ENCODE measurements at places on chromosomes 3 and 15.

- DNase-seq: no peak
These were observed 14.9 kb downstream of the ACOX2 start for GRCh38 chr3:58521917-58522631.

DNA sequence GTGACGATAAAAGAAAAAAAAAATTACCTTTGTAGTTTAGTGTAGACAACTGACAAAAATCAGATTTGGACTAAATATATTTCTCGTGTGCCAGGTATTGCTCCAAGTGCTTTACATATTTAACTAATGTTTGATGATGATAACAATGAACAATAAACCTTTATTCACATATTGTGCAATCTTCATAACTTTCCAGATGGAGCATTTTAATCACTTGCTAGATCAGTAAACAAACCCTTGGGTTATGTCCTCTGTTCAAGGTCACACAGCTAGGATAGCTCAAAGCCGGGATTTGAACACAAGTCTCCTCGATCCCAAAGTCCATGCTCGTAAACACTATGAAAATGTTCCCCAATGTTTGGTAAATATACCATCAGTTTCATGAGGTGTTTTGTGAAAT, 14.5 kb downstream of the NCEH1 start:
- DNase-seq: no peak

- no peak for DNase-seq
These were observed 31.0 kb downstream of the PGBD4 start for GRCh38 chr15:34132881-34133280.

GRCh38 chr3:128806588-128806987, 72.8 kb upstream of the ACAD9 start:
- DNase-seq: no peak

- peak; percentile 59 for DNase-seq
These were observed 1.3 kb downstream of the SLC6A6 start for GRCh38 chr3:14403619-14404155.

DNA sequence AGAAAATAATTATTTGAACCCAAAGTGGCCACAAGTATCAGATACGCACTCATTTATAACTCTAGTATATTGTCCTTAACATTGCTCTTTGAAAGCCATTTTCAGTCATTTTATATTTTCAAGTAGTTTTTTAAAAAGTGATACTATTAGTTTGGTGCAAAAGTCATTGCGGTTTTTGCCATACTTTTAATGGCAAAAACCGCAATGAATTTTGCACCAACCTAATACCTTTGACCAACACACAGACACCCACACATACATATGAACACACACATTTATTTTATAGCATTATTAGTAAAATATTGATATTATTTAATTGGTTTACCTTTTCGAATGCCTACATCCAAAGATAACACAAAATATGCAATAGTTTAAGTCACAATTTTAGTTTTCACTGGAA, 154.3 kb downstream of the EPHA3 start:
- DNase-seq: no peak

GRCh38 chr15:66883284-66883911, 181.4 kb downstream of the SMAD6 start:
- peak; percentile 91 for DNase-seq

DNA sequence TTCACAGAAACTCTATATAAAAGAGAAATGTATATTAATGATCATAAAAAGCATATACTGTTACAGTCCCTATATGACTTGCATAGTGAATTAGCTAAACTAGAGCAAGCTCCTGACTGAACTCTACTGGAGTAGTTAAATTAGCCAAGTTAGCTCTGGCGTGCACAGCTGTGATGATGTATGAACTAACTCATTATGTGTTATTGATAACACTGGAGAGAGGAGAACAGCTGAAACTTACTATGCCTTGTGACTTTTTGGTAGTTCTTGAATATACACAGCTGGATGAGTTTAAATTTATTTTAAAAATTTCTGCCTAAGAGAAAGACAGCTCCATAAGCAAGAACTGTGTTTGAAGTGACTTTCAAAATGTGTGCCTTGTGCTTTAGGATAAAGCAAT, 8.1 kb downstream of the TIPARP start:
- DNase-seq: no peak

- DNase-seq: no peak
These were observed 17.2 kb downstream of the FLNB start for GRCh38 chr3:58025406-58025805.

GRCh38 chr15:91871837-91872236, 18.3 kb downstream of the SLCO3A1 start:
- no peak for DNase-seq

GRCh38 chr3:56612146-56612545, 55.2 kb downstream of the CCDC66 start:
- DNase-seq: no peak

- no peak for DNase-seq
These were observed 991 bp downstream of the SOX2 start for GRCh38 chr3:181712553-181713279.

DNA sequence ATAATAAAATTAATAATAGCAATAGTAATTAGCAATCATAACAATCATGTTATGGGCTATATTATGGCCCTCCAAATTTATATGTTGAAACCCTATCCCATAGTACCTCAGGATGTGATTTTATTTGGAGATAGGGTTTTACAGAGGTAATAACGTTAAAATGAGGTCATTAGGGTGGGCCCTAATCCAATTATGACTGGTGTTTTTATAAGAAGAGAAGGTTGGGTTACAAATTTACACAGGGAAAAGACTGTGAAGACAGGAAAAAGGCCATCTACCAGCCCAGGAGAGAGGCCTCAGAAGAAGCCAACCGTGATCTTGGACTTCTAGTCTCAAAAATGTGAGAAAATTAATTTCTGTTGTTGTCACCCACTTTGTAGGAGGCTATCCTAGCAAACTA, 353.1 kb downstream of the CHL1 start:
- DNase-seq: no peak

- DNase-seq: no peak
These were observed 45.2 kb upstream of the ABI3BP start for GRCh38 chr3:101038393-101038792.

DNA sequence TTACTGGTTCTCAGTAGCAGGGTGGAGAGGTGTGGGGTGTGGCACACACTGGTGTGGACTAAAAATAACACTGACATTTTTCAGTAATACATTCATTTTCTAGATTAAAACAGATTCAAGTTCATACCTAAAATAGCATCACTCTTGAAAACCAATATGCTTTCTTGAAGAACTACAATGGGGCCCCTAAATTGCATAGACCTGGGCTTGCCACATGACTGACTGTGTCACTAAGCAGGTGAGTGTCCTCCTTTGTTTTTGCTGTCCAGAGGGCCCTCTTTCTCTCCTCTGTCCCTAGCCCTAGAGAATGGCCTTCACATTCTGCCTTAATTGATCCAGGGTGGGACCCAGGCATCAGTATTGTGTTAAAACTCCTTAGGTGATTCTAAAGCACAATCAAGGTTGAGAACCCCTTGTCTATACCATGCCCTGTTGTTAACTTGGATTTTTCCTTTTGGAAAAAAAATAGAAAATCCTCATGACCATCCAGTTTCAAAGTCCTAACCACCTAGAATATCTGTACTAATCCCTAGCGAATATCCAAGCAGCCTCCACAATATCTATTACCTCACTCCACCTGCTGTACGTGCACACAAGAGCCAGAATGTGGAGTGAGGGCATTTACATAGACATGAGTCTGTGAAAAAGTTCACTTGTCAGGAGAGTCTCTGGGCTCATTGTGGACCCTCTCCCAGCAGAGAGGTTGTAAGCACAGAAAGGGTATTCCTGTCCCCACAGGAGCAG, 18.7 kb upstream of the TMEM41A start:
- DNase-seq: no peak

GRCh38 chr3:9037144-9037711, 74.0 kb upstream of the RAD18 start:
- DNase-seq: no peak

DNA sequence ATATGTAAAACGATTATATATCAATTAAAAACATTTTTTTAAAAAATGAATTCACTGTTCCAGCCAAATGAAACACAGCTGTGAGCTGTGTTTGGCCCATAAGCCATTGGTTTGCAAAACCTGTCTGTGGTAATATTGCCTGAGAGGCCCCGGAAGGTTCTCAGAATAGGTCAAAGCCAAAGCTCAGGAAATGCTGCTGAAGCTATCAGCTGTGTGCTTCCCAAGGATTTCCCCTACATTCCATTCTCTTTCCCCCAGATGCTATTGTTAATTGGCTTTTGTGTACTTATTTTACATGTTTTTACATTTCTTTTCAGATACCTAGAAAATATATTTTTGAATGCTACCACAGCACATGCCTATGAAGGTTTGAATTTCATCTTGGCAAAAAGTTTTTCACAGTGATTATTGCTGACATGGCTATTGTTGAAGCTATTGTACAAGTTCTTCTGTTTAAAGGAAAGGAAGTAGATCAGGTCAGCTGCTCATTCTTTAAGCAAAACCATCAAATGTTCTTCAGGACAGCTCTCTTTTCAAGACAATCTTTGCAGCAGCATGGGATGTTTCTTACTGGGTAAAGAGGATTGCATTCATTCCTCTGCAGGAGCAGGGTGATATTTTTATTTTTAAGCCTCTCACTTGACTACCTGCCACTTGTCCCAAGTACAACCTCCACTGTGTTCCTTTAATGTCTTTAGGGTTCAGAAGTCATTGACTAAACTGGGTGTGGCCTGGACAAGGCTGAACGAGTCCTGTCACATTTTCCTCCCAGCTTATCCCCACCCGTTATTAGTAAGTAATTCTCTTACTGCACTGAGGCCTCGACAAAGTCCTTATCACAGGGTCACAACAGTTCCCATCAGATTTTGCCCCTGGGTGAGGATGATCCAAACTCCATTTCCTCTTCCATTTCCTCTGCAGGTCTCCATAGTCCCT, 26.3 kb upstream of the BNC1 start:
- no peak for DNase-seq

DNA sequence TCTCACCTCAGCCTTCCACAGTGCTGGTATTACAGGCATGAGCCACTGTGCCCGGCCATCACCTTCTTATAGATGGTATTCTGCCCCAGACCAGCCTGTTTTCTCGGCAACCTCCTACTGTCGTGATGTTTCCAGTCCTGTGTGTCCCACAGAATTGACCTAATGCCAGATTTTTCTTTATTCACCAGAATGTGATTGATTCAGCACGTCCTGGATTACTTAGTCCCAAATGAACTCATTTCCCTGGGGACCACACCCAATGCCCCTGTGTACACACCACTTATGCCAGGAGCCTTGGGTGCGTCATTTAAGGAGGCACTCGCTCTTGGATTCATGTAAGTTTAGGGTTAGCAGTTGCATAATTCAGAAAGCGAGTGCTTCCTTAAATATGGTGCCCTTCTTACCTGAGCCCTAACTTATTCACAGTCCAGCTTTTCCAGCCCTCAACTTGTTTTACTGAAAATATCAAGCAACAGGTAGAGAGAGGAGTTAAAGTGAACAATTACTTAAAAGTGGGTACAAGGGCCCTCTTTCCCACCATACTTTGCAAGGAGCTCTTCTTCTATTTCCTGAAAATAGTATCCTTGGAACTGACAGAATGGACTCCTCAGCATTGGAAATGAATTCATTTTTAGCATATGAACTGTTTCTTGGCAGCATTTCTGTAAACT, 64.6 kb upstream of the UBE2E1 start:
- DNase-seq: peak; percentile 61

DNA sequence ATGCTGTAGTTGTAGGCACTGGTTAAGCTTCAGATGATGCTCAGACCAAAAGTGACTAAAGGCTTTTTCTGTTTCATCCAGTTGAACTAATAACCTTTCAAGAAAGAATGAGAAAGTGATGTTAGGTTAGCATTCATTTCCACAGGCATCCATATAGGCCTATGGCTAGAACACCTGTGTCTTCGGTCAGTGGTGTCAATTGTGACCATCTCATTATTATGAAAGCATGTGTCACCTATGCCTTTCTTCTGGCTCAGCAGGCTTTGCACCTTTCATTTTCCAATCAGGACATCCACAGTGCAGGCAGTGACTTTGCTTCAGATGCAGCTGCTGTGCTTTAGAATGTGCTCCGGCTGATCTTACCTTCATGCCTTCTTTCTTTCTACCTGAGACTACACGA, 57.9 kb downstream of the B3GNT5 start:
- DNase-seq: no peak

GRCh38 chr3:129622226-129622874, 15.9 kb upstream of the PLXND1 start:
- DNase-seq: no peak

DNA sequence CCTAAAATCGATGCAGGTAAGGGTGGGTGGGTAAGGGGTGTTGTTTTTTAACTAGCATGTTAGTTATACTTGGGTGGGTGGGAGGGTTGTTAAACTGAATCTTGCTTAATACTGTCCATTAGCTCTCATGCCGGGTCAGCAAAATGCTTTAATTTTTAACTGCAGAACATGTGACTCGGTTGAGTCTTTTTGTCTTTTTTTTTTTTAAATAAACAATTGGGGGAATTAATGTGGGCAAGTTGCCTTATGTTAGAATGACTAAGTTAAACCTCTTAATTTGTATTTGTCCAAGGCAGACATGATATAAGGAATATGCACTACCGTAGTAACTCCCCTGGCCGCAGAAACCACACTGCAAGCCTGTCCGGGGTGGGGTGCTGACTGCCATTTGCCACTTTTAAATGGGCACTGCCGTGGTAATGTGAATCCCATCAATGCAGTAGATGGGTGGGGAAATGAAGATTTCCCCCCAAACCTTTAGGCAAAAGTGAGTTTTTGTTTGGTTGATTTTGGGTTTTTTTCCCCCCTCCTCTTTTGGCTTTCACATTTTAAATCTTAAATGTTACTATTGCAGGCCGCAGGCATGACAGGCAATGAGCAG, 54.3 kb upstream of the CCR4 start:
- no peak for DNase-seq

DNA sequence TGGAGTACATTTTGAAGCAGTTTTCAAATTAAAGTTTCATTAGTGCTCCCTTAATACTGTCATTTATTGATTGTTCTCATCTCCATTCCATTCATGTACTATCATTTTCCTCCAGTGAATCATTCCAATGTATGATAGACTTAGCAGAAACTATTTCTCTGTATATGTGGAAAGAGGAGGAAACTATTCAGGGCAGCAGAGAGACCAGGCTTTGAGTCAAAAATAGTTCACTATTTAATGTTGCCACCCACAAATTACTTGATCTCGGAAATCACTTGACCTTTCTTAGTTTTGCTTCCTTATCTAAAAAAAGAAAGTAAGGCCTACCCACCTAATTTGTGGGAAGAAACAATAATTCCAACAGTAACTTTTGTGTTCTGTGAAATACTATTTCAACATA, 610.5 kb upstream of the ZNF385D start:
- DNase-seq: no peak

DNA sequence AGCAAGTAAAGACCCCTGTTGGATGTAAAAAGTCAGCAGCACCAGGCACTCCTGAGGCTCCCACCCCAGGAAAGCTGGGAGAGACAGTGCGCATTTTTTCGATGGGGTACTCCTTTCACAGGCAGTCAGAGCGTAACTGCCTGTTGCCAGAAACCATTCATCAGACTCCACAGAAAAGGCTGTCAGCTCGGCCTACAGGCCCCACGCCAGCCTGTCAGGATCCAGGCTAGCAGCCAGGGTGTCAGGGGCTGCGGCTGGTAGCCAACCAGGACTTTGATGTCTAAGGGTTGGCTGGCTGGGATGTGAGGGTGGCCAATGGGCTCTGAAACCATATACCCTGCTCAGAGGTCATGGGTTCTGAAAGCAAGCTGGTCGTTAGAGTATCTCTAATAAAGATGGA, 164.5 kb downstream of the WNT5A start:
- no peak for DNase-seq

GRCh38 chr15:97517737-97518136, 442.8 kb upstream of the ARRDC4 start:
- DNase-seq: no peak

Measured in RKO (cell line).